Mesothelial cell of epicardium (in vitro differentiated cells): ENCODE measurements at places on chromosomes 2 and 18. TPM values are rescaled to one million over a fixed set of nuclear protein-coding genes. Genes with fewer than 3 reads are reported as not detected.

ASB1 gene
- total RNA-seq: 33.2 to 39.2 TPM (median 38.9 TPM) in 3 replicates

CHST9 gene
- 1.8 to 2.4 TPM (median 2.3 TPM) in 3 replicates for total RNA-seq

ADCYAP1 gene
- 0.70 to 1.3 TPM (median 0.72 TPM) in 3 replicates for total RNA-seq

CD207 gene
- total RNA-seq: not detected in 3 replicates
